ENCODE measurements at places on chromosomes 1 and 21.

DNA sequence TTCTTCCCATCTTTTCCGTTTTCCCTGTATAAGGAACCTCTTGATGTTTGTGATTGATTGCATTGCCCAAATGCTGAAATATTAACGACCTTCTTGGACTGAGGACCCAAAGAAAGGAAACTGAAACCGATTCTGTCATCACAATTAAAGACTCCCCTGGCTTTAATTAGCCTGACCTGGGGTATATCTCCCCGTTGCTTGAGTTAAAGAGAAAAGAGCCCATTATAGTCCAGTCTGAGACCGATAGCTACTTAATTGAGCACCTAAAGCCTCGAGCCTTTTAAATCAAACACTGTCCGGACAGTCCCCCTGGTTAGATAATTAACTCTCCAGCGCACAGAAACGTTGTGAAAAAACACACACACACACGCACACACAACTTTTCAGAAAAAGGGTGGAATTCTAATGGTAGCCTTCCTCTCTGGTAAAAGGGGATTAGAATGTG is 8.0 kb downstream of the LMO4 start:
- DNase-seq, result no peak

- no peak for DNase-seq
Observed at GRCh38 chr1:24704411-24705259, 40.6 kb upstream of the CLIC4 start.

DNA sequence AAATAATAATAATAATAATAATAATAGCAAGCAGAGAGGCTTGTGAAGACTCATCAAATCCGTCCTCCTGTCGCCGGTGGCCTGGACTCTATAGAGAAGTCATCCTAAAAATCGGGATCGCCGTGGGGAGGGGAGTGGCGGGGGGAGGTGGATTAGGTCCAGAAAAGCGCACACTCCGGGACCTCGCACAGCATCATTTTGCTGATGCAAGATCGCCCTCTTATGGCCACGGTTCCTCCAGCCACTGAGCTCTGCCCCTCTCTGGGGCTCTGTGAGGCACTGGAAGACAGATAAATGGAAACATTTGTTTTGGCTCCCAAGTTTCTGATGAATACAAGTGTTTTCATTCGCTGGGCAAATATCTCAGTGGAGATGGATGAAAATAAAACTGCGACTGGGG is 612.0 kb downstream of the MATN1 start:
- peak; percentile 34 for DNase-seq

DNA sequence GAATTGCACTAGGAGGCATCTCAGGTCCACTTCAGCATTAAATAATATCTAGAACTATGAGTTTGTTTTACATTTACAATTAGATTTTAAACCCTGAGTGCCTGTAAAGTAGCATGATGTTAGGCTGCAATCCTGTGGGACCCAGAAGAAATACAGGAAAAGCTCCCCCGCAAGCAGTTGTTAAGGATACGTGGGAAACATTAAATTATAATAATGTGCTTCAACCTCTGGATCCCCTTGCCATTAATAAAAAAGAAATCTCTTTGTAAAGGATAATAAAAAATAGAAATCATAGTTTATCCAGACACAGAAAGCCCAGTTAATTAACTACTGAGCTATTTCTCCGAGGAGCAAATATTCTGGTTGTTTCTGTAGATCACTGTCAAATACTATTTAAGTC is 106.0 kb downstream of the PCNX2 start:
- peak; percentile 5 for DNase-seq

- no peak for DNase-seq
Observed at GRCh38 chr1:68201546-68202238, 30.6 kb downstream of the WLS start.

DNA sequence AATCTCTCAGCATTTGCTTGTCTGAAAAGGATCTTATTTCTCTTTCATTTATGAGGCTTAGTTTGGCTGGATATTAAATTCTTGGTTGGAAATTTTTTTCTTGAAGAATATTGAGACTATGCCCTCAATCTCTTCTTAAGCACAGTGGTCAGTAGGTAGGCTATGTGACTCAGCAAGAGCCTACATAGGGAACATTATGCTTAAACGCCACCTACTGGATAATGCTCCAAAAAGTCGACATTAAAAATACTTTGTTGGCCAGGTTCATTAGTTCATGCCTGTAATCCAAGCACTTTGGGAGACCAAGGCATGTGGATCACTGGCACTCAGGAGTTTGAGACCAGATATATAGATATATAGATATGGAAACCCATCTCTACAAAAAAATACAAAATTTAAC is 678.0 kb upstream of the USP24 start:
- DNase-seq, result no peak

DNA sequence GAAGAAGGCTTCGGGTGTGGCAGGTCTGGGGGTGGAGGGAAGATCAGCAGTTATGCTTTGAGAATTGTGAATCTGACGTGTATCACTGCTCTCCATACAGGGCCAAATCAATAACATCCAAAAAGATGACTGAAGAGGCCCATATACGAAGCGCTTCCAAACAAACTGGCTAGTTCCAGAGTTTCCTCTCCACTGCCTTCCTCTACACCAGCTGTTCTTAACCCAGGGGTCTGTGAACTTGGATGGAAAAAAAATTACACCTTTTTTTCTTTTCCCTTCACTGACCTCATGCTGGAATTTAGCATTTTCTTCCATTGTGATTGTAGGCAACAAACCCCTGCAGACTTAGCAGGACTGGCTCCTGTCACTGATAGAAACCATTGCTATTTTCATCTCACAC is 77.1 kb upstream of the NBL1 start:
- no peak for DNase-seq

- DNase-seq, result no peak
Observed at GRCh38 chr1:19326748-19327065, 14.6 kb downstream of the SLC66A1 start.

- no peak for DNase-seq
Observed at GRCh38 chr1:158311066-158311465, 20.3 kb downstream of the CD1B start.

GRCh38 chr1:90381598-90381997 is 335.5 kb downstream of the BARHL2 start:
- no peak for DNase-seq

- no peak for DNase-seq
Observed at GRCh38 chr1:209673631-209674417, 1.4 kb upstream of the G0S2 start.

DNA sequence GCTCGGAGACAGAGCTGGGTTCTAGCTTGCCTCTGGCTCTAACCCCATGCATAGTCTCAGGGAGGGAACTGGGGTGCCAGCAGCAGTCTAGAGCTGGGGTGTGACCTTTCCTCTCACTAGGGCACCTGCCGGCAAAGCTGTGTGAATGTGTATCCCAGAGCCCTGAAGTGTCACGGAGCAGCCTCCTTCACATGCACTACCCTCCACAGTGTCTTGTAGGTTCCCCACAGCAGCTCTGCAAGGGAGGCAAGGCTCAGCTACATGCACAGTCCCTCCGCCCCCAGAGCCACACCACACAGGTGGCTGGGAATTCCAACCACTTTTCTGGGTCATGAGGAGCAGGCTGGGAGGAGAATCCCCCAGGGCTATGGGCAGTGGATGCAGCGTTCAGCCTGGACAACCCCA is 7.7 kb upstream of the HPCA start:
- no peak for DNase-seq

- DNase-seq, result no peak
Observed at GRCh38 chr1:7105269-7105668, 320.0 kb downstream of the CAMTA1 start.

DNA sequence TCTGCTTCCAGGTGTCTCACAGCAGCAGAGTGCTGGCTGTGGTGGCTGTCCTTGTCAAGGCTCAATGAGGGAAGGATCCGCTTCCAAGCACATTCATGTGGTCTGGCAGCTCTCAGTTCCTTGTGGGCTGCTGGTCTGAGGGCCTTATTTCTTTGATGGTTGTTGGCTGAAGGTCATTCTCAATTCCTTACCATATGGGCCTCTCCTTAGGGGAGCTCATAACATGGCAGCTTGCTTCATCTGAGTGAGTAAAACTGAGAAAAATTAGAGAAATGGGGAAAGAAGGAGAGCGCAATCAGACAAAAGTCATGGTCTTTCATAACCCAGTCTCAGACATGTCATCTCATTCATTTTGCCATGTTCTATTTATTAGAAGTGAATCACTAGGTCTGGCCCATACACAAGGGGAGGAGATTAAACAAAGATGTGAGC is 81.7 kb upstream of the TSPAN2 start:
- no peak for DNase-seq

DNA sequence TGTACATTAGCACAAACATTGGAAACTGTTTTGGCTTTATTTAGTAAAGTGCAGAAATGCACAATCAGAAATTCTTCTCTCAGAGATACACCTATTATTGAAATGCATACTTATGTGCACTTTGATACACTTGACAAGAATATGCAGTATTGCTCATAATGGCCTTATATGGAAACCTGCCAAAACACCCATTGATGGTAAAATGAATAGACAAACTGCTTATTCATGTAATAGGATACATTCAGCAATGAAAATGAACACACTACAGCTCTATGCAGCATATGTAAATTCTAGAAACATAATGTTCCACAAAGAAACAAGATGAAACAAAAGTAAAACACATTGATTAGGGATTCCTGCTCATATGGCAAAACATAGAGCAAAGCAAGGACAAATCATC is 223.9 kb downstream of the S1PR1 start:
- no peak for DNase-seq

DNA sequence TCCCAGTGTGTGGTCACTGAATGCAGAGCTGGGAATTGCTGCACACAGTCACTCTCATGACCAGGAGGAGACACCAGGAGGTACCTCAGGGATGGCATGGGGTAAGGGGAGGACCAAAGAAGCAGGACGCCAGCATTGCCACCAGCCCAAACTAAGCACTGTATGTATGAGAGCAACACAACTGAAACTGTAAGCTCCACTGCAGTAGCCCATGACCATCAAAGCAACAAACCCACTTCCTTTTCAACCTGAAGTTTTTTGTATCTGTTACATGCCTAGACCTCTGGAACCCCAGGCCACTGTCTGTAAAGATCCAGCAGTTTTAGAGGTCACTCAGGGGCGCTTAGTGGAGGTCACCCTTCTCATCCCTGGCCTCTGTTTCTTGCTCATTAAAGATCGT is 164.3 kb downstream of the SETD4 start:
- DNase-seq, result no peak

GRCh38 chr1:186183219-186183618 is 191.8 kb downstream of the TPR start:
- no peak for DNase-seq

GRCh38 chr1:245751116-245751515 is 596.3 kb downstream of the KIF26B start:
- DNase-seq, result no peak

- no peak for DNase-seq
Observed at GRCh38 chr1:194755241-194755994, 1569.0 kb upstream of the B3GALT2 start.

DNA sequence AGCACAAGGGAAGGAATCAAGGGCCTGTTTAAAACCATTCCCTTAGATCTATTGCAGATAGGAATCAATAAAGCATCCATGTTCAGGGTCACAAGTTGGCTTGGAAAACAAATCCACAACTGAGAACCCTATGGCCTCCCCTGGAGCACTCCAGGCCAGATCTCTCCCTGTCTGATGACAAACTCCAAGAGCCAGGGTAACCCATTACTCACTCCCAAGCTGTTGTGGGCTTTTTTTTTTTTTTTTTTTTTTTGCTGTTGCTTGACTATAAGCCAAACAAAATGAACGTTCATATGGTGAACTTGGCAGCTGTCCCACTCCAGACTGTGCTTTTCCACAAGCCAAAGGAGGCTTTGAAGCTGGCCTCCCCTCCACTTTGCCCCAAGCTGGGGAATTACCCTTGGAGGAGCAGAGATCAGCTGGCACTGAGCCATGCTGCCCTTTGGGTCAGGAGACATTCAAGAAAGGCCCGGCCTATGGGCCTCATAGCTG is 35.7 kb upstream of the VAV3 start:
- DNase-seq, result peak; percentile 45

DNA sequence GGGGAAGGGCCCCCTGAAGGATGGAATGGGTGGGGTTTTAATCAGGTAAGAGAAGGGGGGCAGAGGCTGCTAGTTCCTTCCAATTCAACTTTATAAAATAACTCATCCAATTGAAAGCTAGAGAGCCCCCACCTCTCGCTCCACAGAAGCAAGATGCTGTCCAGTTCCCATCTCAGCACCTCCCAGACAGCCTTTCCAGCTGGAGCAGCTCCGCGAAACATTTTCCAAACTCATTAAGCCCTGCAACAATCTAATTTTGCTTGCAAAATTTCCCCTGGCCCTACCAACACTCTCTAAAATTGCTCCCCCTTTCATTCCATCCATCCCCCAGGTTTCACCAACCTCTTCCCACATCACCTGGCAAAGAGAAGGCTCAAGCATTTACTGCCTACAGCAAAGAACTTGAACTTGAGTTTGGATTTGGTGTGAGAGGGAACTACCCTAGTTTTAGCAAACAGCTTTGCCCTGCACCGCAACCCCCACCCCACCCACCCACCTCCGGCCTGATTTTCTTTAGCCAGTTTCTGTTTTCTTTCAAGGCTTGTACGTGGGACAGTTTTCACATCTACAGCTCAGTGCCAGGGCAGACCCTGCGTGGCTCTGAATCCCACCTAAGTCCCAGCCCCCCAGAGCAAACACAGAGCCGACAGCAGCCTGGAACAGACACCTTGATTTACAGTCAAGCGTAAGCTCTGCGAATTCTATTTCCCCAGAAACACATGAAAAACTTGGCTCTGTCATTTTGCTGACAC is 46.7 kb downstream of the SYF2 start:
- no peak for DNase-seq

- peak; percentile 42 for DNase-seq
Observed at GRCh38 chr1:113677250-113678158, 81.8 kb downstream of the PHTF1 start.

DNA sequence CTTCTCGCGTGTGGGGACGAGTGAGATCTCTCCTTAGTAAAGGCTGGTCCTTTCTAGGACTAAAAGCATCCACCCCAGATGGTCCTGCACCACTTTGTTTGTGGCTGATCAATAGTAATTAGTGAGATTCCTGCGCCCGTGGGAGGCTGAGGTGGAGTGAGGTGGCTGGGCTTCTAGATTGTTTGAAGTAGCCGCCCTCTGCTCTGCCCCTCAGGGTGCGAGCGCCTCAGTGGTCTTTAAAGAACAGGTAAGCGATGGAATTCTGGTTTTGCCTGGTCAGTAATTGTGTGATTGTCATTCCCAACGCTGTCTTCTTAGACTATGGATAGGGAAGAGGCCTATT is 20.7 kb downstream of the PEX14 start:
- DNase-seq, result no peak

GRCh38 chr21:33019885-33020557 is 5.7 kb upstream of the OLIG2 start:
- DNase-seq, result no peak

DNA sequence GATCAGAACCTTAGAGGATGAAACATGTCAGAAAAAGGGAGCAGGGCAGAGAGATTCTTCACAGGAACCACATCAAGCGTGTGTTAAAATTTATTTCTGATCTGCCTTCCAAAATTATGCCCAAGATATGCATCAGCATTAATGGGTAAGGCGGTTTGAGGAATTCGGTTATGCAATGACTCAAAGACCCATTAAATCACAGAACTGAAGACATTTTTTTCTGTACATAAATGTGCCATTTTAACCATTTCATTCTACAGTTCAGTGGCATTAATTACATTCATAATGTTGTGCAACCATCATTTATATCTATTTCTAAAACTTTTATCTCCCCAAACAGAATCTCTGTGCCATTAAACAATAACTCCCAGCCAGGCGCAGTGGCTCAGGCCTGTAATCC is 43.4 kb downstream of the CNST start:
- no peak for DNase-seq
